ENCODE measurements at places on chromosomes 11 and 22.

- no peak for DNase-seq
Measured at GRCh38 chr11:68574308-68574707, 110.0 kb upstream of the GAL start.

GRCh38 chr22:48753752-48754517 lies 1073.7 kb downstream of the BRD1 start:
- no peak for DNase-seq

- no peak for DNase-seq
Measured at GRCh38 chr11:63490551-63491239, at the start of gene PLAAT5. Gene PLAAT5, minus strand, starts transcription at chr11:63491167. Its CDS starts 133 bp downstream, at chr11:63491034.

GRCh38 chr11:63871962-63872799 lies 33.3 kb downstream of the MARK2 start:
- DNase-seq, result no peak

- DNase-seq, result no peak
Measured at GRCh38 chr22:36776722-36777121, 803 bp upstream of the IFT27 start.

GRCh38 chr11:128472128-128473089 lies 114.9 kb downstream of the ETS1 start:
- DNase-seq, result no peak

GRCh38 chr11:66011785-66012303 lies at the start of gene CST6:
Gene CST6, plus strand, starts transcription at chr11:66012008. Its CDS starts 37 bp downstream, at chr11:66012045.
- DNase-seq, result no peak

GRCh38 chr22:27603800-27604144 lies 197.8 kb downstream of the MN1 start:
- no peak for DNase-seq

- no peak for DNase-seq
Measured at GRCh38 chr11:12119502-12119901, 9.1 kb downstream of the MICAL2 start.

DNA sequence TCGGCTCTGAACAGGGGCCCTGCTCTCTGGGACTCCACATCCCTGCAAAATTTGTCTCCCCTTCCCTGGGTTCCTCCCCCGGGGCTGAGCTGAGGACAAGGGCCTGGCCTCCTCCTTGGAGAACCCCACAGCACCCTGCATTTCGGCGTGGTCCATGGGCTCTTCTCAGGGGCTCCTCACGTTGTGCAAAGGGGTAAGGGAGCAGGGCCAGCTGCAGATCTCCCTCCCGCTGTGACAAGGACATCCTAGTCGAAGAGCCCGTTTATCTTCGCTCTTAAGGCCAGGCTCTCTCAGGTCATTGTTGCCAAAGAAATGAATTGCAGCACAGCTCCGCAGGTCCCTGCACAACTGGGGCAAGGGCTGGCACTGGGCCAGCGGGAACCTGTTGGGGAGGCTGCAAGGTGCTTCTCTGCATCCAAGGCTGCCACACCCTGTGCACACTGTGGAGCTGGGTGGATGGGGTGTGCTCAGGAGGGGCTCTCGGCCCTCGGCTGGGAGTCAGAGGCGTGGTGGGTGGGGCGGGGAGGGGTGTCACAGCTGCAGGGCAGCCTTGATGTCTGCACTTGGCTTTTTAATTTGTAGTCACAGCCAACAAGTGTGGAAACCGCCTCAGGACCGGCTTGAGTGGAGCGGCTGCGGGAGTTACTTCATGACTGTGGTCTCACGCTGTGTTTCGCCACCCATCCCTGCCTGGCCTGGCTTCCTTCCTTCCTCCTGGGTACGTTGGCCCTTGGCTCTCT lies 26.6 kb upstream of the SEPTIN5 start:
- no peak for DNase-seq

- DNase-seq, result no peak
Measured at GRCh38 chr22:42188808-42189447, 58.3 kb upstream of the CYP2D6 start.

- no peak for DNase-seq
Measured at GRCh38 chr11:130609121-130610035, 160.9 kb downstream of the ADAMTS15 start.

DNA sequence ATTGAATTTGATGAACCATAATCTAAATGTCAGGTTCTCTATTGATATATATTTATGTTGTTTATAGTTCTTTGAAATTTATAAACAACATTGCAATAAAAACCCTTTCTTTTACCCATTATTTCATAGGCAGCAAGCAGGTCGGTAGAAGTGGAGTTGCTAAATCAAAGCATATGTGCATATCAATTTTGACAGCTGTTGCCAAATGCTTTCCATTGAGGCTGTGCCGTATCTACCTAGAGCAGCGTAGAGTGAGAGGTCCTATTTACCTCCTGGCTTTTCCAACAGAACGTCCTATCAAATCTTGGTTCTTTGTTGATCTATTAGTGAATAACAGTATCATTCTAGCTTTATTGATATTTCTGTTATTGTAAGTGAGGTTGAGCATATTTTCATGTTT lies 77.5 kb upstream of the SLC22A12 start:
- DNase-seq, result no peak

DNA sequence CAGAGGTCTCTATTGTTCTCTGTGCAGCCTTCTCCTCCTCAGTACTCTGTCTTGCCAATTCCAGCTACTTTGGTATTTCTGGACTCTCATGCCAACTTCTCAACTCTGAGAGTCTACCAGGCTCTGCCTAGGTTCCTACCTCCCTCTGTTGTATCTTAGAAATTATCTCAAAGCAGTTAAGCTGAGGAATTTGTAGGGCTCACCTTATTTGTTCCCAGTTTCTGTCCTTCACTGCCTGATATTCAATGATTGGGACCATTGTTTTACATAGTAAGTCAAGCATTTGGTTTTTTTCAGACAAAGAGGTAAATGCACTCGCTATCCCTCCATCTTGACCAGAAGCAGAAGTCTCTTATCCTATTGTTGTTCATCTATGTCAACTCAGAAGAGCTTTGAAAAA lies 205.0 kb upstream of the PGR start:
- no peak for DNase-seq

DNA sequence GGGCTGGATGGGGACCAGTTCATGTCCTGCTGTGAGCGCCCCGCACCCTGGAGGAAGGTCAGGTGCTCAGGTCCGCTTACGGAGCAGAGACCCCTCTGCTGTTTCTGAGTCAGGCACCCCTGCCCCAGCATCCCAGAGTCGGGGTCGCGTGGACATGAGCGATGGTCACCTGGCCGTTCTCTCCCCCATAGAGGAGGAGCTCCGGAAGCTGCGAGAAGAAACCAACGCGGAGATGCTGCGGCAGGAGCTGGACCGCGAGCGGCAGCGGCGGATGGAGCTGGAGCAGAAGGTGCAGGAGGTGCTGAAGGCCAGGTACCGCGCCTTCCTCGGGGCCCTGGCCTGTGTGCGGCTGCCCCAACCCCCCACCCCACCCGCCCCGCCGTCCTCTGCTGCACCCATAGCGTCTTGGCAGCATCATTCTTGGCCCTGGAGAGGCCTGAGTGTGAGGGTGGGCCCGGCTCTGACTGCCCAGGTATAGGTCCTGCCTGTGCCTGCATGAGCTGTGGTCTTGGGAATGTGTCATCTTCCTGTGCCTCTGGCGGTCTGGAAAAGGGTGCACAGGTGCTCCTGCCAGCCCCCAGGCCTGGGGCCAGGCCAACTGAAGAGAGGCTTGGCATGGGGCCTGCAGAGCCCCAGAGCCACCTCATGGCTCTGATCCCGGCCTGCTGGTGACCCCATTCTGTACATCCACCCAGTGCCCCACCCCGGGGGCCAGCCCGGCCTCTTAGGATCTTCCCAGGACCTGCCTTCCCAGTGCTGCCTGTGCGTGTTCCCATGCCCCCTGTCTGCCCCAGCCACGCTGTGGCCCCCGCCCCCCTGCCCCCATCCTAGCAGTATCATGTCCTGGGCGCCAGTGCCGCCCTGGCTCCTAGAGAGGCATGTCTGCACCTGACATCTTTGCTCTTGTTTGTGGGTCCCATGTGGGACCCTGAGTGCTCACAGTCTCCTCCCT lies 38.1 kb downstream of the GRAMD4 start:
- DNase-seq, result no peak

GRCh38 chr11:12433571-12434324 lies 56.4 kb downstream of the PARVA start:
- no peak for DNase-seq

GRCh38 chr11:47288066-47288465 lies 18.1 kb downstream of the MADD start:
- DNase-seq, result no peak

DNA sequence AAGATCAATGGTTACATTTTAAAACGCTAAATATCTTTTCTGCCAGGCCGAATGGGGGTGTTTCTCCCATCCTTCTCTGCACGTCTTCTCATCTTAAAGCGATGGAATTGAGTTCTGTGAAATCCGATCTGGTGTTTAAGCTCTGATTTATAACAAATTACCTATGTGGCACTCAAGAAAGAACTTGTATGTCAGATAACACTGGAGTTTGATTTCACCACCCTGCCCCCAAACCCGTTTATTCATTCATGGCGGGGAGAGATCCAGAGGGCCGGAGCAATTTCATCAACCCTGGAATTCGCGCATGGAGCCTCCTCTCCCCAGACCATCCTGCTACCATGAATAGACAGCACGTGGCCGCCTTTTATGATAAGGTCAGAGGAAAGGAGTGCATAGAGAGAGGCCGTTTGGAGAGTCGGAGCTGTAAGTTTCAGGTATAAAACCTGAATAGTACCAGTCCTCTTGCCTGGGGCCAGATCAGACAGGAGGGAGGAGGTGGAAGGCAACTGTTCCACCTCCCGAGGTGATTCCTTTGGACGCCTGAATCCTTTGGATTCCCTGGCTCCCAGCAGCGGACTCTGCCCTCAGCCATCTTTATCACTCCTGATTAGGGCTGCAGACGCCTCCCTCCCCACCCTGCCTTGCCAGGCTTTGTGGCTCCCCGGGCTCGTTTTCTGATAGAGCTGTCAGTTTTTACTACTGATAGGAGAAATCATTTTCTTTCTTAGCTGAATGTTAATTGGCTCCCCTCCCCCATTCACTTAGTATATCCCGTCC lies 27.3 kb upstream of the NFAM1 start:
- DNase-seq, result no peak

GRCh38 chr11:104772806-104773241 lies 125.4 kb downstream of the CASP12 start:
- DNase-seq, result no peak

DNA sequence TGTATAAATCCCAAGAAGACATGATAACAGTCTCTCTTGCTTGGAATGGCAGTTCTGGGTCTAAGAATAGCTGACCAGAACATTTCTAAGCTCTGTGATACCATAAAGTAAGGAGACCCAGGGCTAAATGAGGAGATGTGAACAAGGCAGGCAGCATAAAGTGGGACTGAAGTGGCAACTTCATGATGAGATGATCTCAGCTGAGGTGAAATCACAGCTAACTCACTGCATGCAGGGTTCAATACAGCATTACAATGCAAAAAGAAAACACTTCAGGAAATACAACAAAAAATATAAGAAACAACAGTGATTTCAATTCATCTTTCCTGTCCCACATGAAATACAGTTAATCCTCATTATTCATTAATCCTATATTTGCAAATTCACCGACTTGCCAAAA lies 44.6 kb downstream of the MRE11 start:
- no peak for DNase-seq

GRCh38 chr11:103618528-103618927 lies 417.9 kb upstream of the DDI1 start:
- no peak for DNase-seq

- DNase-seq, result no peak
Measured at GRCh38 chr11:72586321-72587090, 87.7 kb downstream of the PDE2A start.

DNA sequence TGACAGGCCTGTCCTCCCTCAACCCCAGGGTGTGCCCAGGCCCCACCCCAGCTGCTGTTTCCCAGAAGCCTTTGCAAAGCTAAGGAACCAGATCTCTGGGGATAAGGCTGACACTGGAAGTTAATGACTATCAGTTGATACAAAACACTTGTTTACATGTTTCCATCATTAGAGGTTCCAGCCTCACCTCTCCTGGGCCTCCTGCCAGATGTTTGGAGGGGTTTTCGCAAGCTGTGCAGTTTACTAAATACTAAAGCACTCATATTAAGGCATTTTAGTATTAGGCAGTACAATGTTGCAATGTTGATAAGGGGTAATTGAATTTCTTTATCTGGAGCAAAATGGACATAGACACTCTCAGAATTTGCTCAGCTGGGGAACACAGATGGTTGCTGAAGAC lies 218.7 kb downstream of the INSC start:
- DNase-seq, result no peak

DNA sequence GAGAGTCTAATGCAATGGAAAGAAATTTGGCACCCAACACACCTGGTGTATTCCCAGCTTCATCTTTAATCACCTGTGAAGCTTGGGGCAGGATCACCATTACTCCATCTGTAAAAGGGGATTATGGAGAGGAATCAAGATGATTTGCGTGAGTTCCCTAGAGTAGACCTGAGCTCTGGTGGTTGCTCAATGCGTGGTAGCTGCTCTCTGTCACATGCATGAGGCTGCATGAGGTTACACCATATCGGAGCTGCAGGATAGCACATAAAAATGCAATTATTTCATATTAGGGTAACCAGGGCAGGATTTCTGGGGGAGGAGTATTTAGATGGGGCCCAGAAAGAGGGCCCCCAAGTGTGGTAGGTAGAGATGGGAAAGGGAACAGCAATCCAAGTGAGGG lies 35.3 kb upstream of the CLMP start:
- DNase-seq, result no peak

DNA sequence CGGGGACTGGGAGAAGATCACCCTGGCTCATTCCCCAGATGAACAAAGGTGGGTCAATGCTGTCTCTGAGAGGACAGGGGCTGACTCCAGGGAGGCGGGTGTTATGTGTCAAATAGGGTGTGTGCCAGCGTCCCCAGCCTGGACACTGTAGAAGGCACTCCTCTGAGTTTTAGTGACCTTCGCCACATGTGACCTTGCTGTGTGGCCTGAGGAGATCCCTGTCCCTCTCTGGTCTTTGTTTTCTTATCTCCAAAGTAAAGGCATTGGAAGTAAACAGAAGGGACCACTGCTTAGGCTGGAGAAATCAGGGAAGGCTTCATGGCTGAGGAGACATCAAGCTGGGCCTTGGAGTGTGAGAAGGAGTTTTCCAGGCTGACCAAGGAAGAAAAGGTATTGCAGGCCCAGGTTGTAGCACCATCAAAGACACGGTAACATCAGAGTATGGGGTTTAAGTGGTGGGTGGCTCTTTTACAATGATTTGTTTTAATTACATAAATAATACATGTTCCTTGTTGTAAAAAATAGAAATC lies 74.4 kb downstream of the TP53I11 start:
- DNase-seq, result no peak

DNA sequence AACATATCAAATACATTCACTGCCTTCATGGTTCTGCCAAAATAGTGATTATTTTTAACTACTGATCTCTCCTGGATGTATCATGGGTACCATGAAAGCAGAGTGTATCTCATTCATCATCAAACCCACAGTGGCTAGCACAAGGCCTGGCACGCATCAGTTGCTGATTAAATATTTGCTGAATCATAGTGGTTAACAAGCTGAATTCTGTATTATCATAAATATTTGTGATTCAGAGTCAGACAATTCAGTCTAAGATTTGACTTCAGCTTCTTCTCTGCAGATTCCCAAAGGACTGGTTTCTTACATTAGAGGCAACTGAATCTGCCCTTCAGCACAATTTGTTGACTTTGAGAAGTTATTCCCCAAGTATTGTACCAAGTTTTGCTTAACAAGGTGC lies 715.8 kb upstream of the LRRC4C start:
- no peak for DNase-seq
